ENCODE measurements at places on chromosomes 5 and 9.
A peak's percentile ranks its signal among the peaks of the same experiment; 100 is the strongest.

- no peak for DNase-seq
Observed at GRCh38 chr5:32241034-32241783, 67.1 kb upstream of the GOLPH3 start.

GRCh38 chr5:133362438-133362837 is 249.9 kb downstream of the FSTL4 start:
- no peak for DNase-seq

DNA sequence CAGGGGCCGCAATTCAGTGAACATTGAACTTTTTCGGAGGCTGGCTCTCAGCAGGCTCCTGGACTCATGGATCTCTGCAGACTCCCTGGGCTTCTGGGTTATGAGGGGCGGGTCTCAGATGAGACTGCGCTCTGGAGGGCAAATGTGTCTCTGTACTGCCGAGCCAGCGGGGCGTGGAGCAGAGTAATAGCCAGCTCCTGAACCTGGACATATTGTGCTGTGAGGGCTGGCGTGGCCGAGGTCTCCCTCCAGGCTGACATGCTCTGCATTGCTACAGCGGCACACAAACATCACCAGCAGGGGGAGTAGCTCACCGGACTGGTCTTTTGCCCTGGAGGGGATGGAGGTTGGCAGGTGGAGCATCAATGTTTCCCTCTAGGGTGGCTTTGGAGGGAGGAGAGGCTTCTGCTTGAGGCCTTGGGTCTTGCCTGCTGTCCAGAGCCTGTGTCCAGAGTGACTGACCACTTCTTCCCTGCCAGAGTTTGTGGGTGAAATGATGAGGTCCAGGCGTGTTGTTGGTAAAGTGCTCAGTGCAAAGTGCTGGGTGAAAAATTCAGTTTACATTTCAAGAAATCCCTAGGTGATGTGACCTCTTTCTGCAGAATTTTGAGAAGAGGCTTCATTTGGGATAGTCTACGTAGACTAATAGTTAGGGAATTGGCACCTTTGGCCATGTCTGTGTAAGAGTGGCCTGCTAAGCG is 10.9 kb upstream of the GADD45G start:
- DNase-seq, result peak; percentile 42

- DNase-seq, result no peak
Observed at GRCh38 chr9:91429501-91429900, 5.9 kb upstream of the NFIL3 start.
